ENCODE measurements at places on chromosomes 1 and 21.

- no peak for DNase-seq
Observed at GRCh38 chr21:14602382-14602958, 56.4 kb upstream of the SAMSN1 start.

- no peak for DNase-seq
Observed at GRCh38 chr21:39208624-39209333, 25.5 kb upstream of the PSMG1 start.

DNA sequence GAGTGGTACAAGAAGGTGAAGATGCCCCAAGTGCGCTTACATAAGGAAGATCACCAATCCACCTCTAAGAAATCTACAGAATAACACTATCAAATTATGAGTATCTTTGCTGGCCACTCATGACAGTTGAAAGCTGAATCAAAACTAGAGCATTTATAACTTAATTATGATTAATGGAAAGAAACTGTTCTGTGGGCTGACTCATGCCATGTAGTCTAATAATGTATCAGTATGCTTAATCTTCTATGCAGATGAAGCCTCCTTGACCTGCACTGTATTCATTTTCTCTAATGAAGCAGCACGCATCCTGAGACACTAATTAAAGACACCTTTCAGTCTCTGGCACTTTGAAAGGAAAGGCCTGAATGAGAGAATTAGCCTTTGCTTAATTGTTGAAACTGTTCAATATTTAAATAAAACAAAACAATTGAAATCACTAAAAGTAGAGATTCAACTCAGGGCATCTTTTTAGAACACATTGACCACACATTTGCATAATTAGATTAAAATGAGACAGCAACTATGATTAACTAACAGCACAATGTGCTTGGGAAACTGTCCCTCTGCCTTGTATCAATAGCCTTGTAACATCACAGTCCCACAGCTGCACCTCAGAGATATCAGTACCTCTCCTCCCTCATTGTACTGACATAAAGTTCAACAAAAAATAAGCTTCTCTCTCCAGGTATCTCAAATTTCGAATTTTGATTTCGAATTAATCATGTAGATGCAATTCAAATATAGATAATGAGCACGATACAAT is 105.6 kb downstream of the NTPCR start:
- DNase-seq: no peak

GRCh38 chr1:61318319-61319125 is 236.2 kb downstream of the NFIA start:
- peak; percentile 44 for DNase-seq

DNA sequence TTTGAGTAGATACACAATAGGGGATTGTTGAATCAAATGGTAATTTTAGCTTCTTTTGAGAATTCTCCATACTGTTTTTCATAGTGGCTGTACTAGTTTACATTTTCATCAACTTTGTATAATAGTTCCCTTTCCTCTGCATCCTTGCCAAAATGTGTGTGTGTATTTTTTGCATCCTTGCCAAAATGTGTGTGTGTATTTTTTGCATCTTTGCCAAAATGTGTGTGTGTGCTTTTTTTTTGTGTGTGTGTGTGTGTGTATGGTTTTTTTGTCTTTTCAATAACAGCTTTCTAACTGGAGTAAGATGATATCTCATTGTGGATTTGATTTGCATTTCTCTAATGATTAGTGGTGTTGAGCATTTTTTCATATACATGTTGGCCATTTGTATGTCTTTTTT is 105.4 kb downstream of the ATP6V1G3 start:
- no peak for DNase-seq

DNA sequence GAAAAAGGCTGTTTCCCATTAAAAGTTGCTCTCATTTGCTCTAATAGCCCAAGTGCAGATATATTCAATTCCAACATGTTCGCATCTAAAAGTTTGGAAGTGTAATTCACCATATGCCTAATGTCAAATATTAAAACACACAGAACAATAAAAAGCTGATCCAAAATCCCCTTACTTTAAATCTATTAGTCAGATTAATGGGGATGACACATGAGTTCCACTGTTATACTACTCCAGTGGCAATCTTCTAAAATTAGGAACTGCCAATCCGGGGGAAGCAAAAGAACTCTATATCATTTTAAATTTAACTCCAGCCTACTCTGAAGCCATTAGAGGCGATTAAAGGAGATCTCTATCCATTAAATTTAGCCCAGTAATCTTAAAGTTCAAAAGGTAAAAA is 317.1 kb downstream of the NTNG1 start:
- no peak for DNase-seq

GRCh38 chr1:27356619-27357280 is 10.0 kb downstream of the MAP3K6 start:
- DNase-seq: no peak
